ENCODE measurements at places on chromosomes 6 and 20.

- no peak for DNase-seq
Observed at GRCh38 chr6:36559011-36559793, 11.9 kb upstream of the STK38 start.

DNA sequence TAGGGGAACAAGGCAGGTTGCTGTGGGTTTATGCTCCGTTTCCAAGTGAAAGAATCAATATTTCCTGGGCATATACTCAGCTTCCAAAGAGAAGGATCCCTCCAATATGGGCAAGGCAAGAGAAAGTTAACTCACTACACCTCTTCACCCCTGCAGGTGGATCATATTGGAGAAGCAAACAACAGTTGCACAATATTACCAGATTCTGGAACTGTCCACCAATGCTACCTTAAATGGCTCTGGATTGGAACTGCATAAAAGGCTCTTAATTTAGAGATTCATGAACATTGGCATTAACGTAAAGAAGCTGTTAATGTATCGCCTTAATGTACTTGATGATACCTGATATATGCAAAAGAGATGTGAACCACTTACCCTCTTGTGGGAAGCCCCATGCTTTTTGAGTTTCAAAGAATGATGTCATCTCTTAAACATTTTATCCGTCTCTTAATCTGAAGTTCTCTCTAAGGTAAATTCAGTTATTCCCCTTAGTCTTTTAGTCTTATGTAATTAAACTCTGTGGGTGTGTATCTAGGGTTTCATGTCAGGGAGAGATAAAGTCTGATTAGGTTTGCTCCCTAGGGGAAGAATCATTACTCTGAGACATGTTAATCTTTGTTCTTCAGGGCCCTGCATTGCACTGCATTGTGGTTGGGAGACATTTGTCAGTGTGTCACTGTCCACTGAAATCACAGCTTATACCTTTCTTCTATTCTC is 99.5 kb downstream of the PHACTR1 start:
- no peak for DNase-seq

DNA sequence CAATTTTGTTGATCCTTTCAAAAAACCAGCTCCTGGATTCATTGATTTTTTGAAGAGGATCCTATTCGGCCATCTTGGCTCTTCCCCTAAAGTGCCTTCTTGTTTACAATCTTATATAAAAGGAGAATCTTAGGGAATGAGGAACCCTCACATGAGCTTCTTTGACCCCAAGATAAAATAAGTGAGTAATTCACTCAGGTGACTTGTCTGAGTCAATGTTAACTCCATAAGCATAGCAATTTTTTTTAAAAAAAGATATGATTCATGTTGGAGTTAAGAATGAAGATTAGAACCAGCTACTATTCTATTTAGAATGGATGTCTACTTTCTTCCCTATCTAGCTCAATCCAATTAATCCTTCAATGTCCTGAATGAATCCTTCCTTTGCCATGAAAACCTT is 21.0 kb downstream of the WASF1 start:
- DNase-seq: no peak

DNA sequence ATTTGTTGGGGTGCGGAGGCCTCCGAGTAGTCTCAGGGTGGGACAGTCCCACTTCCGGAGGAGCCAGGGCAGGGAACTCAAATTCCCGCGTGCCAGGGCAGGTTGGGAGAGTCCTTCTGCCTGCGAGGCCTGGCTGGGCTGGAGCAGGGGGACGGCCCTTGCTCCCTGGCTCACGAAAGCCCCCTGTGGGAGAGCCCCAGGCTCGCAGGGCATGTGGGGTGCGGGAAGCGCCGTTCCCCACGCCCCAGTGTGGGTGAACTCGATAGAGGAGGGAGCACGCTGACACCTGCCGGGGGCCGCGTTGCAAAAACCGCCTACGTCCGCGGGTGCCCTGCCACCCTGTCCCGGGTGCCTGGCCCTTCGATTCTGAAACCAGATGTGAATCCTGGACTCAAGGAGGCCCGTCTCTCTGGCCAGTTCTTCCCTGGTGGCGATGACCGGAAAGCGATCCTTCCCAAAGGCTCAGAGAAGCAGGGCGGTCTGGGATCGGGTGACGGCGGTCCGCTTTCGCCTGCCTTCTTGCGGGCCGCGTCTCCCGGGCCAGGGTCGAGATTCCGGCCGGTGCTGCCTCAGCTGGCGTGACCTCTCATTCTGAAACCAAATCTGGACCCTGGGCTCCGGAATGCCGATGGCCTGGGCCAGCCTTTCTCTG is 1846.5 kb upstream of the DEFB115 start:
- no peak for DNase-seq

GRCh38 chr6:319177-320131 is 27.2 kb downstream of the DUSP22 start:
- no peak for DNase-seq

GRCh38 chr6:75203721-75204120 is 2.1 kb downstream of the COL12A1 start:
- no peak for DNase-seq

DNA sequence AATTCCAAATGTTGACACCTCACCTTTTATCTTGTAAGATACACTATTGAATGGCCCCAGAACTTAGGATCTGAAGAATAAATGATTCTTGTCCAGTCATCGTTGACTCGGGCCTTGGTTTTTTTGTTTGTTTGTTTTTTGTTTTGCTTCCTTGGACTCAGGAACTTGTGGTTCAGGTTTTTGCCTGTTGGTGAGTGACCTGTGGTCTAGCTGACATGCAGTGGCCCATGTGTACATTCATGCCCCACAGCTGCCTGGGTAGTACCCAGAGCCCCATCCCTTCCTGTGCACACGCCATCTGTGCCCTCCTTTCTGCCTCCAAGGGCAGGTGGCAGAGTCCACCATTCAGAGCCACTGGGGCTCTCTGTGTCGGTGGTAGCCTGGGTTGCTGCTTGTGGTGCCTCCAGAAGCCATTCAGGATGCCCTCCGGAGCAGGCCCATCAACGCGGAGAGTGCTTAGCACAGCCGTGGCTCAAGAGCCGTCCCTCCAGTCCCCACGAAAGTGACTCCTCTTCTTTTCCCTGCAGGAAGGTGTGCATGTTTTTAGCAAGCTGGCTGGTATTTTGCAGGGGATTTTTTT is 85.9 kb downstream of the SYNJ2 start:
- DNase-seq: no peak

- peak; percentile 42 for DNase-seq
Observed at GRCh38 chr6:29834564-29835436, 7.2 kb downstream of the HLA-G start.

GRCh38 chr6:163860287-163861081 is 446.0 kb downstream of the QKI start:
- no peak for DNase-seq

- no peak for DNase-seq
Observed at GRCh38 chr6:15712797-15713196, 50.0 kb upstream of the DTNBP1 start.

- no peak for DNase-seq
Observed at GRCh38 chr6:159902620-159903019, 11.8 kb downstream of the MAS1 start.

GRCh38 chr6:151018046-151018445 is 152.5 kb downstream of the MTHFD1L start:
- DNase-seq: no peak

DNA sequence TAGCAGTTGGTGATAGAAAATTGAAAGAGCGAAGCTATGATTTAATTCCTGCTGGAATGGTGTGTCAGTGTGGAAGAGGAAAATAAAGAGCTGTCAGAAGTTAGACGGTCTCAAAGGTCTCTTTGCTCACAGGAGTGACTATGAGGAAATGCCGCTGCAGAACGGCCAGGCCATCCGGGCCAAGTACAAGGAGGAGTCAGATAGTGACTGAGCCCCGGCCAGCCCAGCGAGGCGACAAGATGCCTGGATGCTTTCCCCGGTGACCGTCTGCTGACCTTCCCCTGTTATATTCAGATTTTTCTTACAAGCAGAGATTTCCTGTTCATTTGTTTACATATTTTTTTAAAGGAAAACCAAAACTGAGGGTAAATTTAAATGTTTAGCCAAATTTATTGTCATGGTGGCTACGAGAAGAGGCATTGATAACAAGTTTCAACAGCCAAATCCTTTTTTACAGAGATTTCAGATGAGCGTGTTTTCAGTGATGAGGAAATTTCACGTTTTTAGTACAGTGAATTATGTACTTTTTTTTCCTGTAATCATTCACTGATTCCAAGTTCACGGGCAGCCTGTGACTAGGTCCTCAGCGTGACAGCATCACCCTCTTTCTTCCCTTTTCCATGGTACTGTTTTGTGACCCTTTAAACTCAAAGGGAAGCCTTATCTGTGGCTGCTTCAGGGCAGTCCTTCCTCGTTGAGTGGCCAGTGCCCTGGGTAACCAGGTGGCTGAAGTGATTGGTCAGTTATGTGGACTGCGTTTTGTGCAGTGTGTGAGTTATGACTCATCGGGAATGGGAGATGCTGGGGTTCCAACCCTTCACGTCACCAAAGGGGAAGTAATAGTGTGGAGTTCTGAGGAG is 12.6 kb downstream of the DYNLT1 start:
- no peak for DNase-seq

DNA sequence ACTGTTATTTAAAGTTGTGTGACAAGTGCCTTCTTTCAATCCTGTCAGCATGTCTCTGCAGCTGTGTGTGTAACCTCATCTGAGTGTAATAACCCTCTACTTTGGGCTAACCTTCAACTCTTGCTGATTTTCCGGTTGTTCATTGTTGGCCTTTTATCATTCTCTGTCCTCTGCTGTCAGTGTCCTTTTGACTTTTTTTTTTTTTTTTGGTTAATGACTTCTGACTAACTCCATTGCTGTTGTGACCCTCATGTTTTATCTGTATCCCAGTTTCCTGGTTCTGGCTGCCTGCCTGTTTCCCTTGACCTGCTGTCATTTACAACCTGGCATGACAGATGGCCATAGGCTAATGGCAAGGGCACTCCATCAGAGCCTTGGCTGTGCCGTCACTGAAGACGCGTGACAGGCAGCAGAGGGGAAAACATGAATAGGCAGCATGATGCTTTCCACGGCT is 145.7 kb upstream of the MAN1A1 start:
- no peak for DNase-seq

GRCh38 chr6:170362121-170362520 is 55.6 kb downstream of the FAM120B start:
- no peak for DNase-seq

GRCh38 chr6:71114544-71114943 is 157.7 kb upstream of the B3GAT2 start:
- no peak for DNase-seq

GRCh38 chr6:293193-294174 is 1.2 kb downstream of the DUSP22 start:
- DNase-seq: no peak

GRCh38 chr20:38343311-38344106 is 2.8 kb upstream of the LBP start:
- no peak for DNase-seq

- DNase-seq: no peak
Observed at GRCh38 chr6:156282087-156282486, 495.1 kb upstream of the ARID1B start.

GRCh38 chr6:36445621-36446020 is 2.8 kb downstream of the KCTD20 start:
- DNase-seq: no peak

GRCh38 chr6:5729813-5730517 is 276.8 kb downstream of the NRN1 start:
- DNase-seq: no peak
